ENCODE measurements at places on chromosomes 2 and 18. TPM values are rescaled to one million over a fixed set of nuclear protein-coding genes. Genes with fewer than 3 reads are reported as not detected.

INPP5D gene
- total RNA-seq, result 17.5 TPM

ARHGEF33 gene
- total RNA-seq, result 0.07 TPM

PSMA8 gene
- not detected for total RNA-seq

SH3BP4 gene
- 56.4 TPM for total RNA-seq

CERKL gene
- not detected for total RNA-seq

INHA gene
- total RNA-seq, result not detected

ERFE gene
- total RNA-seq, result 1.3 TPM

TDRD15 gene
- not detected for total RNA-seq

TUBB6 gene
- 1,389 TPM for total RNA-seq

ROCK1 gene
- total RNA-seq, result 20.4 TPM

GPR55 gene
- total RNA-seq, result not detected

RGPD4 gene
- total RNA-seq, result not detected

CDK5R2 gene
- not detected for total RNA-seq

NMS gene
- not detected for total RNA-seq

DUSP19 gene
- 3.1 TPM for total RNA-seq

QPCT gene
- 15.7 TPM for total RNA-seq

NR4A2 gene
- total RNA-seq, result 0.54 TPM

RBM45 gene
- total RNA-seq, result 12.4 TPM

FAM237A gene
- not detected for total RNA-seq

RAB17 gene
- total RNA-seq, result 0.49 TPM

XDH gene
- total RNA-seq, result not detected

C1D gene
- 23.1 TPM for total RNA-seq

PCGF1 gene
- 6.2 TPM for total RNA-seq

WDR75 gene
- 39.8 TPM for total RNA-seq

PROKR1 gene
- not detected for total RNA-seq

RFTN2 gene
- total RNA-seq, result 4.4 TPM

ANKRD62 gene
- not detected for total RNA-seq

PASK gene
- total RNA-seq, result 4.3 TPM

FER1L5 gene
- total RNA-seq, result not detected

EN1 gene
- total RNA-seq, result not detected

DPYSL5 gene
- total RNA-seq, result not detected

PECR gene
- 8.0 TPM for total RNA-seq

CD8B2 gene
- not detected for total RNA-seq

SATB2 gene
- 4.5 TPM for total RNA-seq

C2orf80 gene
- not detected for total RNA-seq

UGT1A8 gene
- not detected for total RNA-seq

ERMN gene
- not detected for total RNA-seq

ICA1L gene
- 2.1 TPM for total RNA-seq

ANKRD30B gene
- total RNA-seq, result not detected

PLCD4 gene
- total RNA-seq, result 0.60 TPM

C1GALT1C1L gene
- total RNA-seq, result not detected

PDCD1 gene
- not detected for total RNA-seq

PRSS56 gene
- not detected for total RNA-seq

IL37 gene
- total RNA-seq, result not detected

CHRNG gene
- not detected for total RNA-seq

FRZB gene
- total RNA-seq, result 0.15 TPM

HIBCH gene
- 11.8 TPM for total RNA-seq

LGALSL gene
- 2.1 TPM for total RNA-seq

MOCOS gene
- 5.3 TPM for total RNA-seq

TXNDC2 gene
- total RNA-seq, result not detected

PSD4 gene
- 0.33 TPM for total RNA-seq

GPATCH11 gene
- 6.8 TPM for total RNA-seq

ACTG2 gene
- 0.25 TPM for total RNA-seq

PLEKHB2 gene
- 84.1 TPM for total RNA-seq

Measured in mammary microvascular endothelial cell (primary cell).